ENCODE measurements at places on chromosomes 1 and 21.

DNA sequence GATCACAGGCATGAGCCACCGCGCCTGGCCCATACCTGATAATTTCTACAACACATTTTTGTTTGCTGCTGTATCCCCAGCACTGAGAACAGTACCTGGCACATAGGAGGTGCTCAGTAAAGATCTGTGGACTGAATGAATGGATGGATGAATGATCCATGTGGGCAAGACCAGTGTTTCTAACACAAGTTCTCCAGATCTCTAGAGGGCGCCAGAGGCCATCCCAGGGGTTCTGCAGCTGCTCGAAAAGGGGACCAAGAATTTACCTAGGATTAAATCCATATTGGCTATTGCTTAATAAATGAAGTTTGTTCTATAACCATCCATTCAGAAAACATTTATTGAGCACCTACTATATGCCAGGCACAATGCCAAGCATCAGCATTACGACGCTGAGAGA is 167.7 kb downstream of the ACTL8 start:
- DNase-seq, result peak; percentile 5

DNA sequence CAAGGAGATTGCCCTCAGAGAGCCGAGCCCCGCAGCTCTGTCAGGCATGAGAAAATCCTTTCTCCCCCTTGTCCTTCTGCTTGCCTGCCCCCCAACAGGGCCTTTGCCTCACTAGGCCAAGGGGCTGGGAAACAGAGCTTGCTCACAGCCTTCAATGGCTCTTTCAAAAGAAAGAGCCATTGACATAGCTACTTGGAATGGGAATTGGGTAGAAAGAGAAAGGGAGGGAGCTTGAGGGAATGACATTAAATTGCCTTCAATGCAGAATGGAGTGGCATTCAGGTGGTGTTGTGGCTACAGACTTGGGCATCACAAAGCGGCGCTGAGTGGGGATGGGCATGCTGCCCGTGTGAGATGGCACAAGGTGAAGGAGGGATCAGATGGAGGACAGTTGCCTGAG is 13.2 kb downstream of the SYT11 start:
- DNase-seq, result no peak

DNA sequence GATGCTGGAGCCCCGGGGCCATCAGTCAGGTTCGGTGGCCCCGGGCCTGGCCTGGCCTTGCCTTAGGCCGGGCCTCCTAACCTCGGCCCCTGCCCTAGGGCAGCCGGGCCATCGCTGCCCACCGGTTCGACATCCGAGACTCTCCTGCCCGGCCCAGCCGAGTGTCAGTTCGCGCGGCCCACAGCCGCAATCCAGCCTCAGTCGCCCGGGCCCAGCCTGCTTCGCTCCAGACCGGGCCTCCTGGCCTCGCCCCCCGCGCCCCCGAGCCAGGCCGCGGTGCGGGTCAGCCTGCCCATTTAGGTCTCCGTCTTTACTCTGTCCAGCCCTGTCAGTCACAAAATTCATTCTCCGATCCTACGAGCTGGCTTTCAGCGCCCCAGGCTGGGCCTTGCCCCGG is 777 bp downstream of the LRRC41 start:
- DNase-seq, result peak; percentile 31

- no peak for DNase-seq
Measured at GRCh38 chr1:38500352-38500751, 359.2 kb downstream of the RRAGC start.

GRCh38 chr1:173024543-173024942 is 26.2 kb downstream of the TNFSF18 start:
- no peak for DNase-seq

GRCh38 chr1:5744341-5744740 is 247.9 kb downstream of the NPHP4 start:
- DNase-seq, result no peak

DNA sequence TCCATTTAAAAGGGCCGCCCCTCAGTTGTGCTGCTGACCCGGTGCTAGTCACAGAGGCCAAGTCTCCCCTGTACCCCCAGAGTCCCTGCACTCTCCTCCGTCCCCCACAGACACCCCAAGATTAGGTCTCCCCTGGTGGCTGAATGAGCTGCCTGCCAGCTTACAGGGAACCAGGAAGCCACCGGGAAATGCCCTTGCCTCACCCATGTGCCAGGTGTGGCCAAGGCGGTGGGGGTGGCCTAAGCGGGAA is 32.7 kb downstream of the HSPG2 start:
- no peak for DNase-seq

- DNase-seq, result no peak
Measured at GRCh38 chr1:110976089-110976488, 12.4 kb upstream of the LRIF1 start.

DNA sequence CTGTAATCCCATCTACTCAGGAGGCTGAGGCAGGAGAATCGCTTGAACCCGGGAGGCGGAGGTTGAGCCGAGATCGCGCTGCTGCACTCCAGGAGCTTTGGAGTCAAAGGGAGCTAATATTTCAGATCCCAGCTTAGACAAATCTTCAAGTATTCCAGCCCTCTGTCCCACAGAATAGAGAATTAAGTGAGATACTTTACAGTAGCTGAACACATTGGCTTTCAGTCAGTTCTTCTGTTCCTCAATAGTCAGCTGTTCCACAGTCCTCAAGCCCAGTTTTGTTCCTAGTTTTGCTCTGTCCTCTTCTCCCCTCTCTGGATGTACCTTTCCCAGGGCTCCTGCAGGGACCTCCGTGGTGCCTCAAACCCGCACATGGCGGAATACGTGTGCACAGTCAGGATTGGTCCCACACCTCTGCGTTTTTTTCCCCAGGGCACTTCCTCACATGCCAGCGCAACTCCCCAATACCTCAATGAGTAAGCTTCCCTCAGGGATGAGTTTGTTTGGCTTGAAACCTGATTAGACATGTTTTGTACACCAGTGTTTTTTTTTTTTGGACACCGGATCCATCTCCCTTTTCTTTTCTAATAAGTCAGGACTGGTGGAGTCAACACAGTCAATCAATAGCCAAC is 1.2 kb downstream of the MFN2 start:
- peak; percentile 97 for DNase-seq

DNA sequence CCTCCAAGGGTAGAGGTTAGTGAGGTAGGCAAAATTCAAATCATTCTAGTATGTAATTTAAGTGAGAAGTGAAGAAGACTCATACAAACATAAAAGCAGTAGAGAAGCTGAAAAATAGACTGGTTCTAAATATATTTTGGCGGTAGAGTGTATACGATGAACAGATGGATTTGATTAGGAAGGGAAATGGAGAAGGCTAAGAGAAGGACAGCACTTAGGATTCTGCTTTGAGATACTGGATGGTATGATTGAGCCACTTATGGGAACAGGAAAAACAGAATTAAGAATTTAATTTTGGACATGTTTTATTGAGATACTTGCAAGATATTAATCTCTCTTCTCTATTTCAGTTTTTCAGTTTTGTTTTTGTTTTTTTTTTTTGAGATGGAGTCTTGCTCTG is 60.1 kb downstream of the EPB41 start:
- DNase-seq, result no peak

GRCh38 chr1:84884671-84885389 is 8.2 kb downstream of the LPAR3 start:
- DNase-seq, result no peak

- no peak for DNase-seq
Measured at GRCh38 chr1:182407724-182408123, 7.3 kb upstream of the TEDDM1 start.

- DNase-seq, result no peak
Measured at GRCh38 chr1:11492235-11492634, 13.3 kb downstream of the DISP3 start.

DNA sequence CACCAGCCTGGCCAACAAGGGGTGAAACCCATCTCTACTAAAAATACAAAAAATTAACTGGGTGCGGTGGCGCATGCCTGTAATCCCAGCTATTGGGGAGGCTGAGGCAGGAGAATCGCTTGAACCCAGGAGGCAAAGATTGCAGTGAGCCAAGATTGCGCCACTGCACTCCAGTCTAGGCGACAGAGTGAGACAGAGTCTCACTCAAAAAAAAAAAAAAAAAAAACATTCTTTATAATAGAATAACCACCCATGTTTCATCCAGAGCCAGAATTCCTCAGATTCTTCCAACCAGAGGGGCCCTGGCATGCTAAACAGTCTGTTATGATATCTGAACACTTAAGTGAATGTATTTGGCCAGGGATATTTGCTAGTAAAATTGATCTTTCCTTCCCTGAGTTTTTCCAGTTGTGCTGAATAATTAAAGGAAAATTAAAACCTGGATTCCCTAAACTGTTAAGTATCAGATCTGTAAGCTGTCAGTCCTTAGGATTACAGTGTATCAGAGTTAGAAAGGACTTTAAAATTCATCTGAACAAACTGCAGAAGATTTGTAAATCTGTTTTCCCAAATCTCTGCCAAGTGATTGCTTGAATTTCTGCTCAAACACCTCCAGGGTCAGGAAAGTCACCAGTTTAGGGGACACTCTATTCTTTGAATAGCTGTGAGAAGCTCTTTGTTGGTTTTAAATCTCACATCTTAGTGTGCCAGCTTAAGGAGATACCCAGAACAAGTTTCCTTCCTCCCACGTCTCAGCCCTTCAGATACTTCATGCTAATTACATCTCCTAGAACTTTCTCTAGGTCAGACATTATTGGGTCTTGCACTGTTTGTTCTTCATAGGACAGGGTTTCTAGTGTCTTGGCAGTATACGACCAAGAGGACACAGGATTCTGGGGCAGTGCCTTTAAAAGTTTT is 84.6 kb upstream of the BMP8A start:
- no peak for DNase-seq

- no peak for DNase-seq
Measured at GRCh38 chr1:21783679-21784603, 992 bp upstream of the USP48 start.

GRCh38 chr1:212284332-212284743 is 872 bp upstream of the PPP2R5A start:
- no peak for DNase-seq

GRCh38 chr1:71908303-71908702 is 374.0 kb downstream of the NEGR1 start:
- DNase-seq, result no peak

GRCh38 chr1:155968051-155968400 is 10.3 kb downstream of the ARHGEF2 start:
- no peak for DNase-seq

DNA sequence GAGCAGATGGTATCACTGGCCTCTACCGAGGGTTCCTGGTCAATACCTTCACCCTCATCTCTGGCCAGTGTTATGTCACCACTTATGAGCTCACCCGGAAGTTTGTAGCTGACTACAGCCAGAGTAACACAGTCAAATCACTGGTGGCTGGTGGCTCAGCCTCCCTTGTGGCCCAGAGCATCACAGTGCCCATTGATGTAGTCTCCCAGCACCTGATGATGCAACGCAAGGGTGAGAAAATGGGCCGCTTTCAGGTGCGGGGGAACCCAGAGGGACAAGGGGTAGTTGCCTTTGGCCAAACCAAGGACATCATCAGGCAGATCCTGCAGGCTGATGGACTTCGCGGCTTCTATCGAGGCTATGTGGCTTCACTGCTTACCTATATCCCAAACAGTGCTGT is 6.1 kb downstream of the SLC25A44 start:
- no peak for DNase-seq

- DNase-seq, result no peak
Measured at GRCh38 chr1:44718091-44718490, 12.9 kb downstream of the RNU5D-1 start.

DNA sequence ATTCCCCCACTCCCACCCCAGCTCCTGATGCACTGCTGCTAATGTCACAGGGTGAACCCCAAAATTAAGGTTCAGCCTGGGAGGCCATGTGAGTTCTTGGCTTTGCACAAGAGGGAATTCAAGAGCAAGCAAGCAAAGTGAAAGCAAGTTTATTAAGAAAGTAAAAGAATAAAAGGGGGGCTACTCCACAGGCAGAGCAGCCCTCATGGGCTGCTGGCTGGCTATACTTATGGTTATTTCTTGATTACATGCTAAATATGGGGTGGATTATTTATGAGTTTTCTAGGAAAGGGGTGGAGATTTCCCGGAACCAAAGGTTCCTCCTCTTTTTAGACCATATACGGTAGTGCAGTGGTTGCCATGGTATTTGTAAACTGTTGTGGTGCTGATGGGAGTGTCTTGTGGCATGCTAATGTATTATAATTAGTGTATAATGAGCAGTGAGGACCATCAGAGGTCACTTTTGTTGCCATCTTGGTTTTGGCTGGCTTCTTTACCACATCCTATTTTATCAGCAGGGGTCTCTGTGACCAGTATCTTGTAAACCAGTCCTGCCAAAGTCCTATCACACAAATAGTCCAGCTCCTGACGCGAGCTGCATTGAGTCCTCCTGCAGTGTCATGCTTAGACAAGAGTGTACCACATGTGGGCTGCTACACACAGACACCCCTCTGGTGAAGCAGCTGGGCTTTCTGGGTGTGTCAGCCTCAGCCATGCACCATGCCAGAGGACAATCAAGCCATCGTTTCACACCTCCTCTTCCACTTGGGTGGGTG is 46.4 kb upstream of the CSF1 start:
- no peak for DNase-seq

GRCh38 chr1:245751726-245752470 is 597.1 kb downstream of the KIF26B start:
- no peak for DNase-seq

- no peak for DNase-seq
Measured at GRCh38 chr1:27662261-27662660, 9.7 kb downstream of the IFI6 start.

DNA sequence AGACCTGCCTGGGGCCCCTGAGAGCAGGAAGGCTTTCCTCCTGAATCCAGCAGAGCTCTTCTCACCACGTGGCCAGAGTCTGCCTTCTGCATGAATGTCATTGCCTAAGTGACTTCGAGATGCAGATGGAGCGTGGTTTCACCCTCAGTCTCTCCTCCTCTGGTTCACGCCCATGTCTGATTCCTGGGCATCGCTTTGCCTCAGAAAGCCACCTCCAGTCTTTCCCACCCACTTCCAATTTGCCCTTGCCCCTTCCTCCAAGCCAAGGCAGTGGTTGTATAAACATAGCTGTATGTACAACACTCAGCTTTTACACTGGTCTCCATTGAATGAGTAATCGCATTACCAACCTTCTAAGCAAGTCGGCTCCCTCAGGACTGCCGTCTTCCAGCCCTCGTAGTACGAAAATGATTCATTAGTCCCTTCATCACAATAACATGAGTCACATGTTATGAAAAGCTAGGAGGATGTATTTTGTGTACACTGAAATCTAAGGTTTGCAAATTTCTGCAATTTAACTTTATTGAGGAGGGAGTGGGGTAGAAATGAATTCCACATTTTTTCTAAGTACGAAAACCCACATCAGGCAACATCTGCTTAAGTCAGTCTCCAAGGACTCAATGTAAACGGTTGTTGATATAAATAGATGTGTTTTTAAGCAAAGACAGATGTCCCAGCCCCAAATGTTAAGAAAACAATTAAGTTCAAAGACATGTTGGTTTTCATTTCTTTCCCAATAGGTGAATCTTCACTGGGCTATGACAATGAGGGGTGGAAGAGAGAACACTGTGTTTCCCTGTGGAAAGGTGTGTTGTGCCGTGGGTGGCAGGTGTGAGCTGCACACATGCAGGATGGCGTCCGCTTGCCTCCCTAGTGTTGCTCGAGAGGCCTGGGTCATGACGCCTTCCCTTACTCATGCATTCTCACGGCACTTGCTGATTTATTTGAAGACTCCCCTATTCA is 32.3 kb upstream of the ETS2 start:
- DNase-seq, result peak; percentile 92

- peak; percentile 79 for DNase-seq
Measured at GRCh38 chr1:221612047-221612777, 129.7 kb downstream of the DUSP10 start.

Measured in mammary epithelial cell (primary cell).